ENCODE measurements at places on chromosomes 6 and 20. TPM values are rescaled to one million over a fixed set of nuclear protein-coding genes. Genes with fewer than 3 reads are reported as not detected.

The TGM3 gene
- polyA plus RNA-seq, result 0.54 TPM

The SSTR4 gene
- polyA plus RNA-seq, result 0.11 TPM

The KCTD20 gene
- polyA plus RNA-seq, result 53.0 TPM

The UTRN gene
- 151 TPM for polyA plus RNA-seq

The LEMD2 gene
- polyA plus RNA-seq, result 62.3 TPM

The DNAH8 gene
- 0.28 TPM for polyA plus RNA-seq

The GNRH2 gene
- polyA plus RNA-seq, result not detected

The EYS gene
- 0.51 TPM for polyA plus RNA-seq

Data from right renal cortex interstitium (tissue), 3 donors.